CD8-positive, alpha-beta memory T cell (primary cell): ENCODE measurements at places on chromosomes 13 and 19. TPM values are rescaled to one million over a fixed set of nuclear protein-coding genes. Genes with fewer than 3 reads are reported as not detected.

Gene NRTN
- polyA plus RNA-seq = 0.26 TPM

Gene GARIN5A
- 0.33 TPM for polyA plus RNA-seq

Gene SF3A2
- polyA plus RNA-seq = 36.2 TPM

Gene RXFP2
- not detected for polyA plus RNA-seq

Gene FUT1
- polyA plus RNA-seq = not detected

Gene SIGLEC12
- 0.31 TPM for polyA plus RNA-seq

Gene ATCAY
- polyA plus RNA-seq = not detected

Gene SETDB2
- polyA plus RNA-seq = 11.2 TPM

Gene IGSF23
- polyA plus RNA-seq = not detected

Gene SLAIN1
- 43.3 TPM for polyA plus RNA-seq

Gene RSPH6A
- not detected for polyA plus RNA-seq

Gene SRRM5
- polyA plus RNA-seq = 0.26 TPM
